Stimulated activated CD4-positive, alpha-beta T cell treated with anti-CD3 and anti-CD28 coated beads, Interleukin-2, amount 100 ng/mL, for 48 hours (primary cell): ENCODE measurements at places on chromosomes 11 and 22.
A peak's percentile ranks its signal among the peaks of the same experiment; 100 is the strongest.

DNA sequence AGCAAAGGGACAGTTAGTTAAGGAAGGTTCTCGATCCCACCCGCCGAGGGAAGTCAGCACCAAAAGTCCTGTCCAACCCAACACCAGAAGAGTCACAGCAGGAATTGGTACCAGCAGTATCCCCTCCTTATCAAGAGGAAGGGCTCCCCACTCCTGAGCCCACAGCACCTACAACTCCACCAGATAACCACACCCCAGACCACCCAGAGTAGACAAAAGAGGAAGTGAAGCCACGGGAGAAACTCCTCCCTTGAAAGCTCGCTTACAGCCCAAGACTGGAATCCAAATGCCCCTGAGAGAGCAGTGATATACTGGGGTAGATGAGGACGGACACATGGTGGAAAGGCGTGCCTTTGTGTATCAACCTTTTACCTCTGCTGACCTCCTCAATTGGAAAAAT, 7.3 kb upstream of the CD5 start:
- no peak for DNase-seq

GRCh38 chr11:63273685-63274084, 30.3 kb upstream of the SLC22A25 start:
- no peak for DNase-seq

DNA sequence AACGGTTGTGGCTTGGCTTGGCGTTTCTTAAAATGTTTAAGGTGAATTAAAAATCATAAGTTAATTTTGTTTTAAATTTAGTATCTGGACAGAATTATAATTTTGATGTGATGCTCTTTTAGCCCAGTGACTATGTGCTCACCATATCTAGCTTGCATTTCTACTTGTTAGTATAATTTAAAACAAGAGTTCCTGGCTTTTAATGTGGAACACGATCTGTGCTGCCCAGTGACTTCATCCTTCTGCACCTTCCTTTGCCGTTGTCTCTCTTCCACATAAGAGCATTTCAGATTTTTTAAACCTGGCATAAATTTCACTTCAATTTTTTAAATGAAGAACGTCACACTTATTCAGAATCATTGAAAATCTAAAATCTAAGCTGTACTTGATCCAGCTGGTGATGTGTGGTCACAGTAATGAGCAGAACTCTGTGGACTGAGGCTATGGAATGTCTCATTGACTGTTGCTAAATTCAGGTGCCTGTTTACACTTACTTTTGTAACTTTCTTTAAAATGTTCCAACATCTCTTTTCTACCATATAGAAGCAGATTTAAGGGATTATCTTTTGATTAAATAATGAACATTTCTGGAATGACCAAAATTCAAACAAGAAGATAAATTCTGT, 75.4 kb upstream of the ADSL start:
- DNase-seq = no peak

- no peak for DNase-seq
Measured at GRCh38 chr11:120331301-120331996, 4.8 kb upstream of the ARHGEF12 start.

DNA sequence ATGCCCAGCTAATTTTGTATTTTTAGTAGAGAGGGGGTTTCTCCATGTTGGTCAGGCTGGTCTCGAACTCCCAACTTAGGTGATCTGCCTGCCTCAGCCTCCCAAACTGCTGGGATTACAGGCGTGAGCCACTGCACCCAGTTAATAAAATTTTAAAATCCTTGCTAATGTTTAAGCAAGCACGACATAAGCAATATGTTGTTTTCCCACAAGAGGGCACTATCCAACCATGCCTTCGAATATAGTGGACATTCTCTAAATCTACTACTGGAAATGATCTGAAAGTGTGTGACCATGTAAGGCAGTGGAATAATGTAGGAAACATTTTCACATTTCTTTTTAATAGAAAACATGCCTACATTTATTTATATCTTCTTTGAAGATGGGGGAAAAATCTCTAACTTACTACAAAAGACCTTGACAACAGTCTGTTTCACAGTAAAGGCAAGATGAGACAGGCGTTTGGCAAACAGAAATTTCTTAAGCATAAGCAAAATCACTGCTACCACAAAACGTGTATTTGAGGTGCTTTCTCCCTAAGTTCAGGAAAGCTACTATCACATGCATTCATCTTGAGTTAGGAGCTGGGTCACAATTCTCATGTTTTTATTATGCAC, 38.2 kb downstream of the PITPNB start:
- no peak for DNase-seq

DNA sequence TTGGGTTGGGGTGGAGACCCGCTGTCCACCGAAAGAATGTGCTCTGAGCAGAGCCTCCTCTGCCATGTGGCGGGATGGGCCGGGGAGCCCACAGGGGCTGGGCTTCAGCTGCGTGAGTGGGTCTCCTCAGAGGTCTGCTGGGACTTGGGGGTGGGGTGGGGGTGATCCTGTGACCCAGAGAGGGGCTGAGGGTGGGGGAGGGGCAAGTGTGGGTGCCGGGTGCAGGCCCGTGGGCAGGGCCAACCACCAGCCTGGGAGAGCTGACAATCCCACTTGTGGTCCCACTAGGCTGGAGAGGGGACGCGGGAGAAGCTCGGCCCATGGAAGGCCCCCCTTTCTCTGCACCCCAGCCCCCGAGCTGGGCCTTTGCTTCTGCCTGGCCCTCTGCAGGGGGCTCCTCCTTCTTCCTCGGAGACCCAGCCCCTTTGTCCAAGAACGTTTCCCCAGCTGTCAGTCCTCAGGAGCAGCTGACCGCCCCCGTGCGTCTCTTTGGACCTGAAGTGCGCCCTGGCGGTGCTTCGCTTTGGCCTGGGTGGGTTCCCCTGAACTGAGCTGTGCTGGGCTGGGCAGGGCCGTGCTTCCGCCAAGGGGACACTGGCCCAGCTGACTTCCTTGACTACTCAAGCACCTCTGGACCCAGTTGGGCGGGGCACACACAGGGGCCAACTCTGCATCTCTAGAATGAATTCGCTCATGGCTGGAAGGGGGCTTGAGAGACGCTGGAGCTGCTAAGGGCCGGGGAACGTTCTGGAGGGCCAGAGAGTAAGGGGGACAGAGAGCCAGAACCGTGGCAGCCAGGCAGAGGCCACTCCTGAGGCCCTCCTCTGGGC, 30.2 kb downstream of the OSBPL5 start:
- no peak for DNase-seq

DNA sequence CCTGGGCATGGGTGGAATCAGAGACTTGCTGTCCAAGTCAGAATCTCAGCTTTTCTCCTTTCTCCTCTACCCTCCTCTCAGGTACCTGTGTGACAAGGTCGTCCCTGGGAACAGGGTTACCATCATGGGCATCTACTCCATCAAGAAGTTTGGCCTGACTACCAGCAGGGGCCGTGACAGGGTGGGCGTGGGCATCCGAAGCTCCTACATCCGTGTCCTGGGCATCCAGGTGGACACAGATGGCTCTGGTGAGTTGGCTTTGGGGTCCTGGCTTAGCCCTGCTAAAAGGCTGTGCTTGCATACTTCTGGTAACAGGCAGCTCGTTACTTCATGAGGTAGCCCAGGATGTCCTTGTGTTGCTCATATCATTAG, 10.7 kb downstream of the MCM5 start:
- no peak for DNase-seq

- no peak for DNase-seq
Measured at GRCh38 chr11:72421351-72421750, 13.0 kb downstream of the CLPB start.

- no peak for DNase-seq
Measured at GRCh38 chr11:122816761-122817520, 21.4 kb upstream of the CRTAM start.

DNA sequence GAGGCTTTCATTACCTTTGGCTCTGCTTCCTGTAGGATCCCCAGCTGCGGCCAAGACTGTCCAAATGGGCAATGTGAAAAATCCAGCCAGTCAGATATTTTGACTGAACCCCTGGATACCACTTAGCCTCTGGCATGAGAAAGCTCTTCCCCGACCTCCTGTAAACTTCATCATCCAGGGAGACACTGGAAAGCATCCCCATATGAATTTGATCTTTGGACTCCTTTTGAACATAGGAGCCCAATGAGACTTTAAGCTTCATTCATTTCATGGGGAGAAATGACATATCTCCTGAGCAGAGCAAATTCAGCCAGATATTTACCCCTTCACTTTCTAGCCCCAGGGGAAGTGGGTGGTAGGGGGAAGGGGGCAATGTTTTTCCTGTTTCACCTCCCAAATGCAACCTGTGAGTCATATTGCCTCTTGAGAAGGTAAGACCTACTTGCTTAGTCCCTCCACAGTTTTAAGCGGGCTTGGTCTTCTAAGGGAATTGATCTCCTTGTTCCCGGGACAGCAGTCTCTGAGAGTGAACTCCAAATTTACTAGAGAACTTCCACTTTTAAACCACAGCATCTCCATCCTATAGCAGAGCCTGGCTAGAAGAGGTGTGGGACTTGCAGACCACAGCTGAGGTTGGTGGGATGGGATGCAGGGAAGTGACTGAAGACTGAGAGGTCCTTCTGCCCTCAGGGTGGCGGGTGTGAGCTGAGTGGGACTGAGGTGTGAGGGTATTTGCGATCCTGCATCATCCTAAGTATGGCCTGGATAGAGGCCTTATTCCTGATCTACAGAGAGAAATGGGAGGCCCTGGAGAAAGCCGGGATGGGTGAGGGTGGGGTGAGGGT, 20.3 kb upstream of the POU2AF1 start:
- no peak for DNase-seq

DNA sequence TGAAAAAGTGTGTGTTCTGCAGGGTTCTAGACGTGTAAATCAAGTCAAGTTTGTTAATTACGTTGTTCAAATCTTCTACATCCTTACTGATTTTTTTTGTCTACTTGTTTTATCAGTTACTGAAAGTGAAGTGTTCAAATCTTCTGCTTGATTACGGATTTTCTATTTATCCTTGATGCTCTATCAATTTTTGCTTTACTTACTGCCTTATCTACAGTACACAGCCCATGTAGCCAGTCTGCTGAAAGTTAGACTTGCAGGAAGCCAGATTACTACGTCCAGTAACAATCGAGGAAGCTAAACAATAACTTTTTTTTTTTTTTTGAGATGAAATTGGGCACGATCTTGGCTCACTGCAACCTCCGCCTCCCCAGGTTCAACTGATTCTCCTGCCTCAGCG, 15.6 kb upstream of the C11orf24 start:
- DNase-seq = no peak

GRCh38 chr22:43821606-43822425, 9.7 kb upstream of the EFCAB6 start:
- no peak for DNase-seq

GRCh38 chr11:118214210-118214914, 10.4 kb downstream of the JAML start:
- no peak for DNase-seq

DNA sequence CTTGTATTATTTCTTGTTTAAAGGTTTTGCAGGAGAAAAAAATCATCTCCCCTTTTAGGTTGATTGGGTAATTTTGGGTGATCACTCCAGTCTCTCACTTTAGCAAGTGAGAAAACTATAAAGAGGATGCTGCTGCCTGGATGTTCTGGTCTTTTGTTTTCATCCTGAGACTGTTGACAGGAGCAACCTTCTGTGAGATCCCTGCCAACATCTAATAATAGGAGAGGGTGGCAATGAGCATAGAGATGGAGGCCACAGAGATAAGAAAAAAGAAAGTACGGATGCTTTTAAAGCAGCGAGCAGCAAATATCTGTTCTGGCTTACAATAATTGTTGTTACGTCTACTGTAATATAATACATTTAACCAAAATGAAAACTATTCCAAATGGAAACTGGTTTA, 293.6 kb upstream of the MTNR1B start:
- no peak for DNase-seq

DNA sequence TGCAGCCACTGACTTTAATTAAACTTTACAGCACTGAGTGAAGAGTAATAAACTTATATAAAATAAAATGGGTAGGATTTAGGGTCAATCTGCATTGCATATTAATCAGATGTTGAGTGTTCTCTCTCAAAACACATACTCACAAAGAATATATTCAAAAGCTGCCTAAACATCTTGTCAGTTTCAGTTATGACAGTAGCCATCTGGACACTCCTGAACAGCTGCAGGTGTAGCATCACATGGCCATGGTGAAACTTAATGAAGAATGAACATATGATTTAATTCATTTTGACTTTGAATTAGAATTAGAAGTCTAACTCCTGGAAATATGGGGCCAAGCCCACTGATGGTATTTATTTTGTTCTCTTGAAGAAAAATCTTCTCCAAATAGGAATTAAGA, 684.3 kb upstream of the RAG2 start:
- DNase-seq = no peak

GRCh38 chr11:125091247-125091876, 20.1 kb downstream of the TMEM218 start:
- DNase-seq = no peak

DNA sequence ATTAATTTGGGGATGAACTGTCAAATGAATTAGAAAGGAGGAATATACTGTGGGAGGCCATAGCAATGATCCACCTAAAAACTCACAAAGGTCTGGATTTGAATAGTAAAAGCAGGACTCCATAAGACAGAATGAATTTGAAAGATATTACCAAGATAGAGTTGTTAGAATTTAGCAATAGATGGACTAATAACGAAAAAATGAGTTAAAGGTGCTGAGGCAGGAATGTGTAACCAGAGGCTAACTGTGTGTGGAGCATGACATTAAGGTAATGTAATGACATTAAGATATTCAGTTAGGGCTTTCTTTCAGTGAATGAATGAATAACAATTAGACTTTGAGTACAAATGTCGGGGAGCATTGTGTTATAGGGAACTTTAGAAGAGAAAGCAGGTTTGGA, 51.3 kb downstream of the AASDHPPT start:
- DNase-seq = no peak

GRCh38 chr11:111452146-111452545, 60.0 kb downstream of the BTG4 start:
- DNase-seq = no peak

DNA sequence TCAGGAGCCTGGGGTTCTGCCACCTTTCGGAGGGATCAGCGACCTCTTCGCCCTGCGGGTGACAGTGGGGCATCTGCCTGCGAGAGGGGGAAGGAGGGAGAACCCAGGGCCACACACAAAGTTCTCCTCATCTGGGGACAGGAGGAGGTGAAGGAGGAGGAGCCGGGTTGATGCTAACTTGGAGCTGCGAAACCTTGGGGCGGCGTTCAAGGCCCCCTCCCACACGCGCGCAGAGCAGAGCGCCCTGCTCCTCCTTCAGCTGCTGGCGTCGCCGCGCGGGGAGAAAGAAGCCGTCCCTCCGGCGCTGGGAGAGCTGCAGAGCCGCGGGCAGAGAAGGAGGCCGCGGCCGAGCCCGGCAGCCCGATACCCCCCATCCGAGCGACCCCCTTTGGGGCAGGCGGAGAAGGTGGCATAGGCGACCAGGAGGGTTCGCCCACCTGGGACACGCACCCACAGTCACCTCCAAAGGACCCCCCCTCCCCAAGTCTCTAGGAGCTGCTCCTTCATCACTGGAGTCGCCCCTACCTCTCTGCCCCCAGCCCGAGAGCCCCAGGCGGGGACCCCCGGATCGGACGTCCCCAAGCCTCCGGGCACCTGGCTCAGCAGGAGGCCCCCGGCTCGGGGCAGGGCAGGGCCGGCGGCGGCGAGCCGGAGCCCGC, at the start of gene RASD2:
Gene RASD2, plus strand, starts transcription at position 237 of the 659 bp plus-strand sequence. CDS start 5,979 bp downstream, outside the sequence.
- DNase-seq = peak; percentile 26

DNA sequence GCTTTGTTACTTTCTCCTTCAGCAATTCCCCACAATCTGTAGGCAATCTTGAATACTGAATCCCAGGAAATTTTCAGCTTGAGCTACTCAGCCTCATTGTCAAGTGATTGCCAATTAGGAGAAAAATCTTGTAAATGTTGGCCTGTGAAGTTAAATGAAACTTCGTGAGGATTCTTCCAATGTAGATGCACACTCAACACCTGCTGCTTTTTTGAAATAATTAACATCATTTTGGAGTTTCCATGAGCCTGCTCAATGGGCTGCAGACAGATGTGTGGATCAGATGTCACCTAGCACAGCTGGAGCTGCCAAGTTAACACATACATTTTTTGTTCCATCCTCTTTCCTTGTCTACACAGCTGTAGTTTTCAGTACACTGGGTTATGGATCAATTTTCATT, 645.6 kb upstream of the LUZP2 start:
- DNase-seq = no peak
